ENCODE measurements at places on chromosomes 13 and 19.

- ATAC-seq, result peak; percentile 88
Measured at GRCh38 chr19:2627319-2627829, 75.1 kb downstream of the GNG7 start.

GRCh38 chr13:80134346-80134745, 206.6 kb downstream of the SPRY2 start:
- ATAC-seq, result no peak

DNA sequence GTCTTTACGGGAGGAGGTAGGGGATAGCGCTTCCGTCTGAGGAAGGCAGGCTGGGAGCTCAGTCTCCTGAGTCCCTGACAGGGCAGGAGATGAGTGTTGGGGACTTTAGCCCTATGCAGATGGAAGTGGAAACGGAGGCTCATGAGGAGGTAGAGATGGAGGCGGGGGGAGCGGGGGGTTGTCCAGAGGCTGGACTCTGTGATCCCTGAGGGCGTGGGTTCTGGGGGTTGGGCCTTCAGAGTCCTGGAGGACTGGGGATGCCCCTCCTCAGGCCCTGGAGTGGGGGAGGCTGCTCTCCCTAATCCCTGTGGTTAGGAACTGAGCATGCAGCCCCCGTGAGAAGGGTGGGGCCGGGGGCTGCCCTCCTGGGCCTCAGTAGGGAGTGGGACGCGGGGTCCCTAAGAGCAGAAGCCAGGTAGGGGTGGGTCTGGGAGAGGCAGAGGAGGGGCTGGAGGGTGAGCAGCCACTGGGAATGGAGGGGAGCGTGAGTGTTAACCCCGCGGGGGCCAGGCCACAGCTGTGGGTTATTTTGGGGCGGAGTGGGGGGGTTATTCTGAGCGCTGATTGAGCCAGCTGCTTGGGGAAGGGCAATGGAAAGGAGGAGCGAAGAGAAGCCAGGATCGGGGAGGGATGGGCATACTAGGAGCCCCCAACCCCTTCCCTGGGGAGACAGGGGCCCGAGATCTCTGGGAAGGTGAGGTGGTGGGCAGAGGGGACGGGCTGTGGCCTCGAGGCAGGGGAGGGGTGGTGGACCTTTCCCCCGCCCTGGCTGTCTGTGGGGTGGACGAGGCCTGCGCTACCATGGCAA, 2.8 kb downstream of the GRIN2D start:
- peak; percentile 8 for ATAC-seq

GRCh38 chr13:23679220-23679619, 109.0 kb downstream of the TNFRSF19 start:
- ATAC-seq, result no peak

- peak; percentile 20 for ATAC-seq
Measured at GRCh38 chr13:33340631-33341030, 55.1 kb upstream of the STARD13 start.

DNA sequence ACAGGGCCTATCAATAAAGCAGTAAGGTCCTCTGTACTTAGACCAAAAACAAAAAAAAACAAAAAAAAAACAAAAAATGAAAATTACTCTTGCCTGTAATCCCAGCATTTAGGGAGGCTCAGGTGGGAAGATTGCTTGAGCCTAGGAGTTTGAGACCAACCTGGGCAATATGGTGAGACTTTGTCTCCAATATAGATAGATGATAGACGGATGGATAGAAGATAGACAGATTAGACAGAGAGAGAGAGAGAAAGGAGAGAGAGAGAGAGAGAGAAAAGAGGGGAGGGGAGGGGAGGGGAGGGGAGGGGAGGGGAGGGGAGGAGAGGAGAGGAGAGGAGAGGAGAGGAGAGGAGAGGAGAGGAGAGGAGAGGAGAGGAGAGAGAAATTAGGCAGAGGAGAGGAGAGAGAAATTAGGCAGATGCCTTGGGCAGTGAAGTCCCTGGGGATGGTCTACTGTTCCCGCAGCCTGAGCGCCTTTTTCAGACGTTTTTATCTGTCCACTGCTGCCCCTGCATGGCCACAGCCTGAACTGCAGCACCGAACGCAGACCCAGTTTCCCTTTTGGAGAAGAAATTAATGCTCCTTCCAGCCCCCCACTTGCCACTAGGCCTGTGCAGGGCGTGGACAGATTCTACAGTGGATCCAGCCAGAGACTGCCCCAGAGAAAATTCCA, 9.8 kb upstream of the ZNF627 start:
- peak; percentile 82 for ATAC-seq

GRCh38 chr13:101982903-101983302, 418.9 kb downstream of the FGF14 start:
- no peak for ATAC-seq

DNA sequence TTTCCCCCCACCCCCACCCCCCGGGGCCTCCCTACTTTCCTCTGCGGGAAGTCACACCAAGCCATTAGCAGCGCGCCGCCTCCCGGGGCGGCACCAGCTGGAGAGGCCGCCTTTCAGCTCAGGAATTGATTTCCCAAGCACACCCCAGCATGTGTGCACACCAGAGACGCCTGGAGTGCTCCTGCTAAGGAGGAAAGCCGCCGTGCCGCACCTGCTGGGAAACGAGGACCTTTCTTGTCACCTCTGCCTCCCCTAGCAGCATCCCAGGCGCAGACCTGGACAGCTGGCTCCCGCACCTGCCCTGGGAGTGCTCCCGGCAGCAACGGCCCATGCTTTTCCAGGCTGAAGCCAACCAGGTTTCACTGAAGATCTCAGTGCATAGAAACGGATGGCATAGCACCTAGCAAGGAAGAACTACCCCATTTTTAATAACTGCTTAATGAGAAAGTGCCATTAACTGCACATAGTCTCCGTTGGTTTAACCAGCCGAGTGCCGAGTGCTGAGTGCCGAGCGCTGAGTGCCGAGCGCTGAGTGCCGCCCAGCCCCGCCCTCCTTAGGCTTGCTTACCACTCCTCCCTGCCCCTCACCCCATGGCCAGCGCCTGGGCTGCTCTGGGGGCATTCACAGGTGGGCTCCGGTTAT, 165.0 kb downstream of the USP12 start:
- ATAC-seq, result peak; percentile 89

- ATAC-seq, result peak; percentile 68
Measured at GRCh38 chr19:36246006-36246481, 31.1 kb downstream of the ZNF146 start.

GRCh38 chr19:49567861-49568441, 12.4 kb downstream of the NOSIP start:
- ATAC-seq, result no peak

DNA sequence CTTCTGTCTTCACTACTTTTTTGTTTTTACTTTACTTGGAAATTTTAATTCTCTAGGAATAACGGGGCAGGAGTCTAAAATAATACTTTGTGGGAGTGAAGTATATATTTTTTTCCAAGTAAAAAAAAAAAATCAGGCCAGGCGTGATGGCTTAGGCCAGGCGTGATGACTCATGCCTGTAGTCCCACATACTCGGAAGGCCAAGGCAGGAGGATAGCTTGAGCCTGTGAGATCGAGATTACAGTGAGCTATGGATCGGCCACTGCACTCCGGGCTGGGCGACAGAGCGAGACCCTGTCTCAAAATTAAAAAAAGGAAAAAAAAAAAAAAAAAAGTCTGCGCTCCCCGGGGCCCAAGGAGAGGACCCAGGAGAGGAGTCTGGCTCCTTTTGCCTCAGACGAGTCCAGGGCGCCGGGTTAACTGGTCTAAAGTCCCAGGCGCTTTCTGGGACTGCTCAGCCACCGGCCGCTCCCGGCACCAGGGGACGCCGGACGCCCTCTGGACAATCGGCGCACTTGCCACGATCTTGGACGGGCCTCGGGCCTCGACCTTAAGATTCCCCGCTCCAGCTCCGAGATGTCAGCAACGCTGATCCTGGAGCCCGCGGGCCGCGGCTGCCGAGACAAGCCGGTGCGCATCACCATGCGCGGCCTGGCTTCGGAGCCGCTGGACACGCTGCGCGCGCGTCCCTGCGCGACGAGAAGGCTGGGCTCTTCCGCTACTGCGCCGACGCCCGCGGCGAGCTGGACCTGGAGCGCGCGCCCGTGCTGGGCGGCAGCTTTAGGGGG, 2.7 kb upstream of the ZFP82 start:
- peak; percentile 10 for ATAC-seq

DNA sequence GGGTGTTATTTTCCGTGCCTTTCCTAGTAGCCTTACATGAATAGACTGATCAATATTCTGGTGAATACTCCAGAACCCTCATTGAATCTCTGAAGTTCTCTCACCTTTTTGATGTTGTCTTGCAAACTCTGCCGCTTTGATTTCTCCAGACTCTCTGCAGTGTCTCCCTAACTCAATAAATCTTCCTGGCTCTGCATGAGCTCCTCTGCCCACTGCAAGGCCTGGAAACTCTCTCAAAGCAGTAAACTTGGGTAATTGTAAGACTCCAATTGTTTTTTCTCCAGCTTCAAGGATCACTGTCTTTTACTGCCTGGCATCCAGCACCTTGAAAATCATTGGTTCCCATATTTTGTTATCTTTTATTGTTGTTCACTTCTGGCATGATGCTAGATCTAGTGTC, 198.4 kb downstream of the GPC5 start:
- ATAC-seq, result no peak

DNA sequence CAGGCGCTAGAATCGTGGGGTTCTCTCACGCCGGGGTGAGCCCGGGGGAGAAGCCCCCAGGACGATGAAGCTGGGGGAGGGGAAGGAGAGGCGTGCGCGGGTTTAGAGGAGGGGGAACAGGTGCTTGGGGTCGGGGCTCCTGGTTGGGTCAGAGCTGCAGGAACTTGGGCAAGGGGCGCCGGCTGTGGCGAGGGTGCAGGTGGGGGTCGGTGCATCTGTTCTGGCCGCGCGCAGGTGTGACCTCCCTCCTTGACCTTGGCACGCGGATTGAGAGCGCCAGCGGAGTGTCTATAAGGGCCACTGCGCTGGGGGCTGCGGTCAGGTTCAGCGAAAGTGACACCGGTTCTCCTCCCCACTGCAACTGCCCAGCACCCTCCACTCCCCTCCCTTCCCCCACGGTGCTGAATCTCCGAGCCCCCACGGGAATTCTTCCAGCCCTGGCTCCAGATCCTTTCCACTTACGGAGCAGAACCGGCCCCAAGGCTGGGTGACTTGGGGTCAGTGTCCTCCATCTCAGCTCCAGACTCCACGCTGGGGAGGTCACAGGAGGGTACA, 618 bp downstream of the TMEM38A start:
- no peak for ATAC-seq

DNA sequence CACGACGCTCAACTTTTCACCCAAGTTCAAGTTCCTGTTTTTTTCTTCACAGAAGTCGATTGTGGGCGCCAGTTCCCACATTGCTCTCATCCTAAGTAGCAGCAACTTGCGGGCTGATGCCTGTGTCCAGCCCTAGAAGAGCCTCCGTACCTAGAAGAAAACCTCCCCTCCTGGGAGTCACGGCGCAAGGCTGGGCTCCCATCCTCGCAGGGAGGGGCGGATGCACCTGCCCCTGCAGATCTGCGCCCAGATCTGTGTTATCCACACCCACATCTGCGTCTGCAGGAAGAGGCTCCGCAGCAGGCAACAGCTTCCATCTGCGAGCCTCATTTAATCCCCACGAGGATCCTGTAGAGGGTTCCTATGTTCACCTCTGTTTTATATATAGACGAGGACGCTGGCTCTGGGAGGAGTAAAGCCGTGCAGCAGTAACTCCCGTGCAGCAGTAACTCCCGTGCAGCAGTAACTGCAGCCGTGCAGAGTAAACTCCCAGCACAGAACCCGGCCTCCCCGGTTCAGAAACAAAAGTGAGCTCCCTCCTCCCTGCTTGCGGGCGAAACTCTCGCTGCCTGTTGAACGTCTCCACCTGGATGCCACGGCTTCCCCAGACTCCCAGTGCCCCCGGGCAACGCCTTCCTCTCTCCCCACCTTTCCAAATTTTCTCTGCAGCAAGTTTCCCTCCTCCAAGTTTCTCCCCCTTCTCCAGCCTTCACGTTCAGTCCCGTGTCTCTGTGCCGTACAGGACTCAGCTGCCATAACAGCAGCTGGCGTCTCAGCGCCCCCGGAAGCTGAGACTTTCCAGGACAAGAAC, 23.5 kb upstream of the LAIR1 start:
- ATAC-seq, result no peak

- ATAC-seq, result no peak
Measured at GRCh38 chr13:73040968-73041596, 17.7 kb upstream of the KLF5 start.

- ATAC-seq, result no peak
Measured at GRCh38 chr19:42270346-42271044, 1.4 kb downstream of the CIC start.

Measured in motor neuron (in vitro differentiated cells).